ENCODE measurements at places on chromosomes 3 and 15.

DNA sequence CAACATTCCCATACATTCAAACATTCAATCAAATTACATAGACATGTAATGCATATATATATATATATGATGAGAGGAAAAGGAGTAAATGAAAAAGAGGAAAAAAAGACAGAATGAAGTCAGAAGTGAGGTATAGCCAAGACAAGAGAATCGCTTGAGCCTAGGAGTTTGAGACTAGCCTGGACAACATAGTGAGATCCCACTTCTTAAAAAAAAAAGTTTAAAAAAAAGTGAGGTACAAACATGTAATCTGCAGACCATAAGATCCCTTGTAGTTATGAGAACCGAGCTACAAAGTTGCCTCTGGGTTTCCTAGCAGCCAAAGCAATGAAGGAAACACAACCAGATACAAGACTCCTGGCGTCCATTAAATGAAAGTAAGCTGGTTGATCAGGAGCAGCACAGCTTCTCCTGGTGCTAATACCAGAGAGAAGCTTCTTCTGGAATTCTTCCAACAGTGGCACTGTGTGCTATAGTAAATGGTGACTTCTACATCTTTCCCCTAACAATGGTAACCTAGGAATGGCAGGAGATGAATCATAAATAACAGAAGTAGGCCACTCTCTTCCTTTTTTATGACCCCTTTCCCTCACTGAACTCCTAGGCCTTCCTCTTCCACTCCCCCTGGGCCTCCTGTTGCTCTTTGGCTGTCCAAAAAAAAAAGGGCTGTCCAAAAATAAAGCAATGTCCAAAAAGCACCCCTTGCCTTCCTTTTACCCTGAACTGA is 3.5 kb downstream of the KCNMB3 start:
- DNase-seq, result no peak

- no peak for DNase-seq
Observed at GRCh38 chr3:10351013-10351735, 30.3 kb upstream of the SEC13 start.

- DNase-seq, result no peak
Observed at GRCh38 chr3:126117212-126117611, 33.3 kb upstream of the SLC41A3 start.

GRCh38 chr3:19155375-19155774 is 7.1 kb downstream of the KCNH8 start:
- no peak for DNase-seq

GRCh38 chr3:119894195-119894594 is 112.3 kb downstream of the NR1I2 start:
- no peak for DNase-seq

- DNase-seq, result no peak
Observed at GRCh38 chr3:62672270-62672987, 202.8 kb downstream of the CADPS start.

- DNase-seq, result no peak
Observed at GRCh38 chr3:172517859-172518466, 5.3 kb downstream of the TNFSF10 start.

GRCh38 chr3:174215456-174215855 is 643.7 kb upstream of the NAALADL2 start:
- DNase-seq, result no peak
